ENCODE measurements at places on chromosomes 5 and 9.

- no peak for DNase-seq
These were observed 42.3 kb upstream of the LPCAT1 start for GRCh38 chr5:1565737-1566734.

DNA sequence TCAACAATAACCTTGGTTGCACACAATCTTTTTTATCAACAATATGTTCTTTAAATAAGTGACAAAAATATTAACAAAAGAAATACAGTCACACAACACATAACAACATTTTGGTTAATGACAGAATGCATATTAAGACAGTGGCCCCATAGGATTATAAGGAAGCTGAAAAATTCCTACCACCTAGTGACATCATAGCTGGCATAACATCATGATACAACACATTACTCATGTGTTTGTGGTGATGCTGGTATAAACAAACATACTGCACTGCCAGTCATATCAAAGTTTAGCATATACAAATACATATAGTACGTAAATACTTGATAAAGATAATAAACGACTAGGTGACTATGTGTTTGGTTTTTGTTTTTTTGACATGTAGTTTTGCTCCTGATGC, 344.8 kb upstream of the POU5F2 start:
- DNase-seq, result no peak

DNA sequence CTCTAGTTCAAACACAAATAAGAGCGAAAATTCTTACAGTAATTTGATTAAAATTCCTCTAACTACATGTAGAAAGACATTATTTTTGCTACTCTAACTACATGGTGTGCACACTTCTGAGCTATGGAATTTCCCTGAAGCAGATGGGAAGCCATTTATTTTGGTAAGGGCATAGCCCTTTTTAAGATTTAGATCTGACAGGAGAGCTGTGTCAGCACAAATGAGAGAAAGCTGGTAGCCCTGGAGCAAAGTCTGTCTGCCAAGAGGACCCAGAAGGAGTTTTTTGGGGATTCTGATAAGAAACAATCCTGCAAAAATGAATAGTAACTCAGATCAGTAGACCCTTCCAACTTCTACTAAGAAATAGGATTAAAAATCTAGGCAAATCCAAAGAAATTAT, 595.9 kb upstream of the MEF2C start:
- no peak for DNase-seq

GRCh38 chr5:62681117-62681850, 102.7 kb downstream of the LRRC70 start:
- DNase-seq, result no peak

- DNase-seq, result peak; percentile 40
These were observed 7.5 kb downstream of the UNC5A start for GRCh38 chr5:176817841-176818377.

DNA sequence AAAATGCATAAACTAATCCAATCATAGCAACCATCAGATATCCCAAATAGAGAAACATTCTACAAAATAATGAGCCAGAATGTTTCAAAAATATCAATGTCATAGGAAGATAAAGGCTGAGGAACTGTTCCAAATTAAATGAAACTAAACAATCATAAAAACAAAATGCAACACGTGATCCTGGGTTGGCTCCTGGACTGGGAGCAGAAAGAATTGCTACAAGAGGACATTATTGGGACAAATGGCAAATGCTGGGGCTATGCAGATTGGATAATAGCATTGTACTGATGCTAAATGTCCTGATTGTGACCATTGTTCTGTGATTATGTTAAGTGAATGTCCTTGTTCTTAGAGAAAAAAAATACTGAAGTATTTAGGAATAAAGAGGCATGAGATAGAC, 54.2 kb upstream of the AKNA start:
- no peak for DNase-seq

- DNase-seq, result no peak
These were observed 163.5 kb downstream of the CD180 start for GRCh38 chr5:67032921-67033664.

- DNase-seq, result no peak
These were observed 49.9 kb downstream of the GDNF start for GRCh38 chr5:37789991-37790390.

GRCh38 chr5:177462021-177462670, 11.3 kb downstream of the DBN1 start:
- no peak for DNase-seq

DNA sequence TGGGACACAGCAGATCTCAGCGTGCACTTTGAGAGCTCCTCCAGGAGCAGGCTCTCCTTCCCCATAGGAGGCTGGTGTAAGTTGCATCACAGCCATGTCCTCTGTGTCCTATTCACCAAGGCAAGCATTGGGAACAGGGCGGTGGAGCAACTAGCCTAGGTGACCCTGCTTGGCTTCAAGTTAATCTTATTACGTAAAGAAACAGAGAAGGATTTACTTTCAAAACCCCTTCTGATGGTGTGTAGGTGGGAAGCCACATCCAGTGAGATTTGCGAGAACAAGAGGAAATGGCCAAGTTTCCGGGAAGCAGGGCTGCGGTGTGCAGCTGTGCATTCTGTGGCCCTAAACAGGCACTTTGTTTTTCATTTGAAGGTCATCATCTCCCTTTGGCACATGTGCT, 80.2 kb downstream of the TRIO start:
- DNase-seq, result no peak

- DNase-seq, result peak; percentile 98
These were observed at the start of the genes MORN5 and NDUFA8 for GRCh38 chr9:122159026-122159924. TSS of gene MORN5 (plus strand) at chr9:122159908. CDS start at chr9:122159973, 65 bp downstream. TSS of gene NDUFA8 (minus strand) at chr9:122159779. CDS start at chr9:122159677, 102 bp downstream.

- no peak for DNase-seq
These were observed 251.3 kb downstream of the GAS1 start for GRCh38 chr9:86695910-86696424.

DNA sequence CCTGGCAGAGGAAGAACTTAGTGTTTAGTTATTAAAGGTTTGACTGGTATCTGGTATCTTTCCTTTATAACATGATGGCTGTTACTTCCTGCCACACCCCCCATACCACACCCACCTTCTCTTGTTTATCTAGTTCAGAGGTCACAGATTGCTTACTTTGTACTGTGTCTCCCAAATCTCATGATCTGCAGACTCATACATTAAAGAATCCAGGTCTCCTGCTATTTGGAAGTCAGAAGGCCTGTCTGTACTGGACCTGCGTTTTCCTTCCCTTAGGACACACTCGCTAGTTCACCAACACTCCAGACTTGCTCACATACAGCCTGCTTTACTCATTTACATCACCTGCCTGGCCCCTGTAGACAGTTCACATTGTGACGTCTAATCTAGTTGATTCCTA, 39.3 kb downstream of the NUDT12 start:
- DNase-seq, result no peak

DNA sequence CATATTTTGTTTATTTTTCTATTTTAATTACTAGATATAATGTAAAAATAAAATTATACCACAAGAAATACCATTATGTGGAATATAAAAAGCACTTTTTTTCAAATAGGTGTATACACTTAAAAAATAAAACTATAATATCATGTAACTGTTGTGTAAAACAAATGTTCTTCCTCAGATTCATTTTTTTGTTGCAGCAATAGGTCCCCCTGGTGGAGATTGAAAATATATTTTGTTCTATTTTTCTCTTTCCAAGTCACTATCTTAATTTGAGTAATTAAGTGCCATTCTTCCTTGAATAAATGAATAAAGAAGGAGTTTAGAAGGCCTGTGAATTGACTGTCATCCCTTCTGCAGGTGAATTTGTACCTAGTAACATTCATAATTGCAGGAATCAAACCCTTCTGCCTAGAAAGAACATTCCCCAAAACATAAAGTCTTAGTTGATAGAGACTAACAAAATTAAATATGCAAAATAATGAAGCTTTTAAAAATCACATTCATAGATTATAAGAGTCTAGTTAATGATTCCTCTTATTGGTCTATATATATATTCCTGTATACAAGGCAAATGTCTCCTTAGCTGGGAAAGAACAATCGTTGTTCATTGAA, 23.4 kb downstream of the CETN3 start:
- no peak for DNase-seq

- no peak for DNase-seq
These were observed 103.4 kb downstream of the PHF2 start for GRCh38 chr9:93679536-93680442.

All from NT2/D1 (cell line).